ENCODE measurements at places on chromosomes 5 and 9. TPM values are rescaled to one million over a fixed set of nuclear protein-coding genes. Genes with fewer than 3 reads are reported as not detected.

The ORM2 gene
- total RNA-seq = not detected

The TPPP gene
- total RNA-seq = 1.6 TPM

The CDH9 gene
- not detected for total RNA-seq

- DNase-seq = no peak
These were observed 5.7 kb downstream of the FIBCD1 start for GRCh38 chr9:130933114-130934046.

- DNase-seq = no peak
These were observed 320.3 kb downstream of the DMAC1 start for GRCh38 chr9:7479300-7479699.

DNA sequence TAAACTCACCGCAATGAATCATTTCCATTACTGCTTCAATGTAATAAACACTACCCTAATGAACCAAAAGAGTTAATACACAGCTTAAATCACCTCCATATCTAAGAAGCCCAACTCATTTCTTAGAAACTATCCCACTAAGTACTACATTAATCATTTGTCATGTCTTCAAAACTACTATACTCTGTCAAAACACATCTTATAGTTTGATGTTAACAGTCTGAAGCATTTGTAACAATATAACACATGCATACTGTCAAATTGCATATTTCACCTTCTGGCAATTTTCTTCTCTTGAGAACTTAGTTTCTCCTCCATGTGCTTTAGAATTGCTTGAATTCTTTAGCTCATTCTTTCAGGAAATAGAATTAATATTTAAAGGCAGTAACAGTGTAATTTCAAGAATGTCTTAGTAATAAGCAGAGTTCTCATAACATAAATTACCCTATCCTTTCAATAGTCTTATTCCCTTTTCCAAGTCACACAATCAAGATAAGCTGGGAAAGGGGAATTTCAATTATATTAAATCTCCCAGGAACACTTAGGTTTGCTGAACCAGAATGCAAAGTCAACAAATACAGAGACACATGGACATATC is 199.7 kb downstream of the ATPSCKMT start:
- DNase-seq = no peak

- no peak for DNase-seq
These were observed 15.8 kb upstream of the CACFD1 start for GRCh38 chr9:133443982-133444381.

GRCh38 chr5:141326088-141326854 is 4.0 kb upstream of the PCDHGA1 start:
- no peak for DNase-seq

- no peak for DNase-seq
These were observed 224.2 kb downstream of the NPR3 start for GRCh38 chr5:32935283-32935682.

DNA sequence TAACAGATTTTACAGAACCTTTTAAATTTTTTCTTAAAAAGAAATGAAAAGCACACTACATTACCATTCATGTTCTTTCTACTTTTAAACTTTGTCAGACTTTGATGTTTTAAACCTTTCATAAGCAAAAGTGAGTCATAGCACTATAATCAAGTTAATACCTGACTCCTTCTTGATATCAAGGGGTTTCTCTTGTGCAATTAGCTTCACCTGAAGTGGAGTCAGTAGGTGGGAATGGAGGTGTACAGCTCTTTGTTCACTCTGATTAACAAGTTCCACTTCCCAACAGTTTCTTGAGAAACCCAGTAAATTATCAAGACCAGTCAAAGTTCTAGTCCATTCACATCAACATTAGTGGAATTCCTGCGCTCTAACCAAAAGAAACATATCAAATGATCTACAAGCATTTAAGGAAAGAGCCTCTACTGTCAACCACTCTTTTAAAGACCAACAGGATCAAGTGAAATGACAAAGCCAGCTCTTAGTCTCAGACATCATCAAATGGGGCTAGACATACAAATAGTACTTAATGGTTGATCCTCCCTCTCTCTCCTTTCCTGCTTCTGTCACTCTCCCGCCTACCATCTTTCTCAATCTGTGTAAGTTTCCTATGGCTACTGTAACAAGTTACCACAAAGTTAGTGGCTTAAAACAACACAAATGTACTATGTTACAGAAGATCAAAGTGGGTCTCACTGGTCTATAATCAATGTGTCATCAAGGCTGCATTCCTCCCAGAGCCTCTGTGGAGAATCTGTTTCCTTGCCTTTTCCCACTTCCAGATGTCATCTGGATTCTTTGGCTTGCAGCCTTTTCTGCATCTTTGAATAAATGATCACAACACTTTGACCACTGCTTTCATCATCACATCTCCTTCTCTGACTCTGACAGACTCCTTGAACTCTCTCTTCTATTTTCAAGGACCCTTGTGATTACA is 68.0 kb downstream of the HINT1 start:
- no peak for DNase-seq

All from Karpas-422 (cell line).